ENCODE measurements at places on chromosomes 4 and X.

DNA sequence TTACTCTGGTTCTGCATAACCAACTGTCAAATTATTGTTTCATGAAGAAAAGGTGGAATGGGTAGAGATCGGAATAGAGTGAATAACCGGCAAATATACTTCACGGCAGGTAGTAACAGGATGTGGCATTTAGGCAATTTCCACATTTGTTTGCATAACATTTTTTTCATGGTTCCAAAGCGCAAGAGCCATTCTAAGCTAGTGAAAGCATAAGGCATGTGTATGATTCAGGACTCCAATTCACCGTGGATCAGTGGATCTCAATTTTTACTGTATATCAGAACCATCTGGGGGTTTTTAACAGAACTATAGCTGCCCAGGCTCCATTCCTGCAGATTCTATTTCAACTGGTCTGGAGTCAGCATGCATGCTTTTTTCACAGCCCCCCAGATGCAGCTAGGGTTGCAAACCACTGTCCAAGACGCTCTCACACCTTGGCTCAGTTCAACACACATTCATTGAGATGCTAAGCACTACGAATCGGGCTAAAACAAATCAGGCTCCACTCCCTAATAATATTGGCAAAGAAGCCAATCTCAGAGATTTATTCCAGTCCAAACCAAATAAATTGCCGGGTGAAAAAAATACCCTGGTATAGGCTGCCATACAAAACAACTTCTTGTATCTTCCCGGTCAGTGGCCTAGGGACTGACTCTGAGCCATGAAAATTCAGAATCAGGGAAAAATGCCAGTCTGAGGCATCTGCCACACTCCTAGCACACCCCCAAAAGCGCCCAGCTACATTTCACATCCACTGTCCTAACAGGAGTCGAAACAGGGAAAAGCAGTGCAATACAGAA is 30.0 kb downstream of the AFAP1 start:
- no peak for DNase-seq

- no peak for DNase-seq
Observed at GRCh38 chrX:56000729-56001128, 231.4 kb upstream of the KLF8 start.

GRCh38 chrX:41133551-41133950 is 48.3 kb downstream of the USP9X start:
- DNase-seq = no peak

- DNase-seq = no peak
Observed at GRCh38 chr4:77566148-77566547, 39.5 kb upstream of the CXCL13 start.

GRCh38 chrX:97065973-97066372 is 182.3 kb downstream of the RPA4 start:
- DNase-seq = no peak

DNA sequence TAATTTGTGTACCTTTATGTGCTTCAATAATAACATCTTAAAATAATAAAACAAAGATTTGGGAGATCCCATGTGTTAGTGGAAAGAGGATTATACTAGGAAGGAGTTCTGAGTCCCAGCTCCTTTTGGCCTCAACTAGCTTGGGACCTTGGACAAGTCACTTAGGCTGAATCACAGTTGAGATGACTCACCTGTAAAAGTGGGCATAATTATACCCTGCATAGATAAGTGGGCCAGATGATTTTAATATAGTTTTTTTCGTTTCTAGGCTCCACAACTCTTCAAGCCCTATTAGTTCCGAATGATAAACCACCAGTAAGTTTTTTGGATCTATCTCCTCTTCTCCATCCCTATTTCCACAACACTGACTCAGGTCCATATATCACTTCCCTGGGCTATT is 131.8 kb downstream of the ENOX2 start:
- no peak for DNase-seq

DNA sequence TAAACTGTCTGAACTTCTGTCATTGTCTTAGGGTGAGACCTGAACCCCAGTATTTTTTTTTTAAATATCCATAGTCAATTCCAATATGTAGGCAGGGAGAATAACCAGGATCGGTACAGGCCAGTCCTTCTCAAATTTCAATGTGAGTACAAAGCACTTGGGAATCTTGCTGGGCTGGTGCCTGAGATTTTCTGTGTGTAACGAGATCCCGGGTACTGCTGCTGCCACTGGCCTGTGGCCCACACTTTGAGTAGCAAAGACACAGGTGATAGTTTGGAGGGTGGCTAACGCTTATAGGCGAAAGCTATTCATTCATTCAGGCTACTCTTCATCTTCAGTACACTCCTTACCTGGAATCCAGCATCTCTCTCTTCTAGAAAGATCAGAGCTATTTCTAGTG is 923.6 kb upstream of the TENM3 start:
- no peak for DNase-seq

GRCh38 chr4:76622126-76622525 is 187.1 kb downstream of the SHROOM3 start:
- no peak for DNase-seq

- no peak for DNase-seq
Observed at GRCh38 chr4:61431131-61431530, 231.0 kb downstream of the ADGRL3 start.

GRCh38 chr4:88054901-88055300 is 47.5 kb downstream of the PKD2 start:
- DNase-seq = peak; percentile 2

DNA sequence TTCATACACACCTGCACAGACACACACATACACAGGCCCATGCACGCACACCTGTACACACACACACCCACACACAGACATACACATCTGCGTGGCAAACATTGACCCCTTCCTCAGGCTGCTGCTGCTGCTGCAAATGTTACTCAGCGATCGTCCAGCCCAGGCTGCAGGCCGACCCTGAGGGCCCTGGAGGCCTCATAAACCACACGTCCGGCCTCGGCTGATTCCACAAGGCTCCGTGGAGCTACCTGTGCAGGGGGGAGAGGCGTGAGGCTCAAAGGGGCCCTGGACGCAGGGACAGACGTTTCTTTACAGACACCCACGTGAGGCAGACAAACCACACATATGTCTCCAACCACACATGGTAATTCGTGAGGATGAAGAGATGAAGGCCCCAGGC is 53.9 kb upstream of the PPP2R3B start:
- DNase-seq = no peak

GRCh38 chr4:4946416-4946815 is 72.8 kb downstream of the CYTL1 start:
- no peak for DNase-seq

DNA sequence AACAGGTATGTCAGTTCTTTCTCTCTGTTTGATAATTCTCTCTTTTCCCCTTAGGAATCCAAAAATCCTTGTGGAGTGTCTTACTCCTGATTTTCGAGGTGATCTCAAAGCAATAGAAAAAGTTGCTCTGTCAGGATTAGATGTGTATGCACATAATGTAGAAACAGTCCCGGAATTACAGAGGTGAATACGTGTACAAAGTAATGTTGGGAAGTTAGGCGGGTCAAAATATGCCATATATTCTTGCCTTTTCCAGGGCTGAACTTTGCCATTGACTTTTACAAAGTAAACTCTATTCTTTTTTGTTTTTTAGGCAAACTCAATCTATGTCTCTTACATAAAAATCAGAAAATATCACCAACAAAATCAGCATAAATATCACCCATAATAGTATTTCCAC is 8.6 kb downstream of the LIAS start:
- no peak for DNase-seq

DNA sequence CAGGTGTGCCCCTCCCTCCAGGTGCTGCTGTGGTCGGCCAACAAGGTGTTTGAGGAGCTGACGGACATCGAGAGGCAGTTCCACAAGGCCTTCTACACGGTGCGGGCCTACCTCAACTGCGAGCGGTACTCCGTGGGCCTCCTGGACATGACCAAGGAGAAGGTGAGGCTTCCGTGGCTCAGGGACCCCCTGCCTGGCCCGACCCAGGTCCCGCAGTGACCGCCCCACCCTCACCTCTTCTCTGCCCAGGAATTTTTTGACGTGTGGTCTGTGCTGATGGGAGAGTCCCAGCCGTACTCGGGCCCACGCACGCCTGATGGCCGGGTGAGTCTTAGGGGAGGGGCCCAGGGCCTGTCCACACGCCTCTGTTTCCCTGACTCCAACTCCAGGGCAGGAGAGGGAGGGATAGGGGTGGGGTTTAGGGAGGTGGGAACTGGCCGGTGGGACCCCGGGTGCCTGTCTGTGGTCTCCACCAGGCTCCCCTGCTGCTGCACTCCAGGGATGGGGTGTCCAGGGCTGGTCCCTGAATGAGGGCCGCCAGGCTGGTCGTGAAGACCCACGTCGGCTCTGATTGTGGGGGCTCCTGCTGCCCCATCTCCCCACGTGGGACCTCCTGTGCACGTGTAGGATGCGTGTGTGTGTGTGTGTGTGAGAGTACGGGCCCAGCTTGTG is 20.1 kb downstream of the ATP5ME start:
- DNase-seq = no peak

All from activated CD4-positive, alpha-beta T cell treated with anti-CD3 and anti-CD28 coated beads, Interleukin-2, Interleukin-4, amounts not matched to agents 100 ng/mL and 50 ng/mL, durations not matched to agents 16 hours and 8 hours (primary cell).